ENCODE measurements at places on chromosomes 6 and 20. TPM values are rescaled to one million over a fixed set of nuclear protein-coding genes. Genes with fewer than 3 reads are reported as not detected.

Gene RIPPLY2
- not detected for polyA plus RNA-seq

Gene MAP7
- polyA plus RNA-seq, result 33.7 TPM

Gene RNF39
- polyA plus RNA-seq, result 1.5 TPM

Gene PRSS35
- 47.8 TPM for polyA plus RNA-seq

Gene RFX6
- 0.07 TPM for polyA plus RNA-seq

Gene LGSN
- 0.52 TPM for polyA plus RNA-seq

Gene OR2B6
- polyA plus RNA-seq, result 0.33 TPM

Gene DNAH8
- 0.47 TPM for polyA plus RNA-seq

Gene HAO1
- 0.07 TPM for polyA plus RNA-seq

Gene GFRA4
- not detected for polyA plus RNA-seq

Gene DSP
- 85.6 TPM for polyA plus RNA-seq

DNA sequence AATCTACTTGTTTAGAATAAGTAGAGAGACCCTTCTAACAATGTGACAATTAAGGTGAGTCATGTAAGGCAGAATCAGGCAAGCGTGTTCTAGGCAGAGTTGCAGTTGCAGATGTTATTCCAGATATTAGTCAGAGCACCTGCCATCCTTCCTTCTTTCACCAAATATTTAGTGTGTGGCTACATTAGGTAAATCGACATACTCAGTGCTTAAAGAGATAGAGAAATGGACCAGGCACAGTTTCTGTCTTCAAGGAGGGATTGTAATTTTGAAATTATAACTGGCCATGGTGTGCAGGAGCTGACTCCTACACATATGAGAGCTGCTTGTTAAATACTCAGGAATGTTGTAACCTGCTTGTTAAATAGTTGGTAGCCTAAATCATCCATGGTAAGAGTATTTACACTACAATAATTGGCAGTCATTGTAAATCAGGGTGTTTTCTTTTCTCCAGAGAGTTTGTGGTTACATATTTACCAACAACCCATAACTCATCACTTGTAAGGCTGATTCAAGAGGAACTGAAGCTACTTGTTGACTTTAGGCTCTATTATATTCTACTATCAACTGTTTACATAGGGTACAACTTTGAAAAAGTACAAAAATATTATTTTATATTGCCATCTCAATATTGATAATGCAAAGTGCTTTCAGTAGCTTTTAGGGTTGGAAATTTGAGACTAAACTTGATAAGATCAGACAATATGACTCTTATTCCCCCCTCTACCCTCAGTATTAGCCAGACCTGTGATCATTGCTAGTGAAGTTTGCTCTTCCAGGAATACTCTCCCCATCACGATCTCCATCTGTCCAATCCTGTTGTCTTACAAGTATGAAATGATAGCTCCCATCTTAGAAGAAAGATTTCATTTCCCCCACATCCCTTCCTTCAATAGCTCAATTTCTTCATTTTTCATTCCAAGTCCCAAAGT lies 607.1 kb downstream of the COL12A1 start:
- DNase-seq, result no peak

DNA sequence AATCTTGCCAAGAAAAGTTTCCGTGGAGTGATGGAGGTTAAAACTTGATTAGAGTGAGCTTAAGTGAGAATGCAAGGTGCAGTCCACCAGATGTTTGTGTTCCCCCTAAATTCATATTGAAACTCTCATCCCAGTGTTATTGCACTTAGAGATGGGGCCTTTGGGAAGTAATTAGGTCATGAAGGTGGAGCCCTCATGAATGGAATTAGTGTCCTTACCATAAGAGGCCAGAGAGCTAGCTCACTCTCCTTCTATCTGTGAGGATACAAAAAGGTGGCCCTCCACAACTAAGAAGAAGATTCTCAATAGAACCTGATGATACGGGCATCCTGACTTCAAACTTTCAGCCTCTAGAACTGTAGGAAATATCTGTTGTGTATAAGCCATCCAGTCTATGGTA lies 258.6 kb downstream of the GRIK2 start:
- no peak for DNase-seq

DNA sequence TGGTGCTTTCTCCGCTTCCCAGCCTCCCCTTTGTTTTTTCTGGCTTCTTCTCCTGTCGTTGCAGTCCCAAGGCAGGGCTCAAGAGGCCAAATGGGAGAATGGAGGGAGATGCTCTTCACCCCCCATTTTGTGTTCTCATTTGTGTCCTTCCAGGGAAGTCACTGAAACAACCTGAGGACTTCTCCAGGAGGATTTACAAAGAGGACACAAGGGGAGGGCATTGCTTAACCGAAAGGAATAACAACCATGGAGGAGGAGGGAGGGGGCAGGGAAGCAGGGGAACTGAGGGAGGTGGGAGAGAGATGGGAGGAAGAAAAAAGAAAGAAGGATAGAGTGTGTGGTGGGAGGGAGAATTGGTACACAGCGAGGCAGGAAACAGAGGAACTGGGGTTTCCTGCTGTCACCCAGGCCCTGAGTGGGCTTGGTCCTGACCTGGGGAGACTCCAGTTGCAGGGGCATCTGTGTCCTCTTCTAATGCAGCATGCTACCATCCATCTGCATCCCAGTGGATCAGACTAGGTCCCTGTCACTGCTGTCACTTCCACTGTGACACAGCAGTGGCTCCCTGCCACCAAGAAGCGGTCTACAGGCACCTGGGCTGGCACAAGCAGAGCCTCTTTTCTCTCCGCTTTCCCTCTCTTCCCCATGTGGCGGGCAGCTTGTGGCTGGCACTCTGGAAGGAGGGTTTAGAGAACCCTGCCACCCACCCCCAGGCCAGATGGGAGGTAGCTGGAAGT lies 17.1 kb upstream of the MLN start:
- no peak for DNase-seq

DNA sequence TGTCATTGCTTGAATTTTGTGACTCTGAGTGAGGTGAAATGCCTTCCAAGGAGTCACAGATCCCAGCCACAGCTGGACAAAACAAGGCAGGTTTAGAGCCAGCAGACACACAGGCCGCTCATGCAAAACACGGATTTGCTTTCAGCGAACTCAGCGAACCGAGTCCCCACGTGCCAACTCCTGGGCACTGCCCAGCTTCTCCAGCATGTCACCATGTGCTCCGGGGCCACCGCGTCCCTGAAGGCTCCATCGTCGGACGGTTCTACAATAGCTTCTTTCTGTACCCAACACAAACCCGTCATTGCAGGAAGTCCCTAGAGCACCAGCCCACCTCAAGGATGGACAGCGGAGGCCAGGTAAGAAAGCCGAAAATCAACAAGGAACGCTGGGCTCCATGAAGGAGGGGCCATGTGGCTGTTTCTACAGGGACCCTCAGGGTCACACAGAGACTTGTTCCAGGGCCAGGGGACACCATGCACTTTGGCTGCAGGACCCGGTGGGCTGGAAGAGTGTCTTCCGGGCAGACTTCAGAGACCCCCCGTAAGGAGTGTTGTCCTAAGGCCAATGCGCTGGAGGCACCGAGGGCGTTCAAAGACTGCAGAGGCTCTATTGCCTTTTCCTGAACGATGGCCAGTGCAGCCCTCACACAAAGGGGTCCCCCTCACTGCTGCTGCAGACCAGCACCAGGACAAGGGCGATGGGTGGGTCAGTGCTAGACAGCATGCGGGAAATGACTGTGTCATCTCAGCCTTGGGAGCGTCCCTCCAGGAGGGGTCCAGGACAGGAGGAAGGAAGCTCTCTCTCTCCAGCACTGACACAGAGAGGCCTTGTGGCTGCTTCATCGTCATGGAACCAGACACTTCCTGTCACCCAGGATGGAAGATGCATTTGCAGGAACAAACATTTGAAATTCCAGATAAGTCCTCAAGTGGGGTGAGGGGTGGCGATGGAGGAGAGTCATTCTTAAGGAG lies 19.8 kb downstream of the DACT2 start:
- no peak for DNase-seq

DNA sequence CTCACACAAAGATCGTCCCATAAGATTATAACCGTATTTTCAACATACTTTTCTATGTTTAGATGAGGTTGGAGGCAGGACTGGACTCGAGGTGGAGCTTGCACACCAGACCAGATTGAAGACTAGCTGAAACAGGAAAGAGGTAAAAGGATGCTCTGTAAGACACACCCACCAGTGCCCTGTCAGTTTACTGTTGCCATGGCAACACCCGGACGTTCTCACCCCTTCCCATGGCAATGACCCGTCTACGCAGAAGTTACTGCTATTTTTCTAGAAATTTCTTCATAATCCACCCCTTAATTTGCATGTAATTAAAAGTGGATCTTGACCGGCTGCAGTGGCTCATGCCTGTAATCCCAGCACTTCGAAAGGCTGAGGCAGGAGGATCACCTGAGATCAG lies 13.6 kb upstream of the SRSF6 start:
- DNase-seq, result no peak

GRCh38 chr6:11096109-11096508 lies 2.5 kb downstream of the SMIM13 start:
- DNase-seq, result no peak

GRCh38 chr20:33781133-33781532 lies 30.0 kb upstream of the CHMP4B start:
- DNase-seq, result no peak

DNA sequence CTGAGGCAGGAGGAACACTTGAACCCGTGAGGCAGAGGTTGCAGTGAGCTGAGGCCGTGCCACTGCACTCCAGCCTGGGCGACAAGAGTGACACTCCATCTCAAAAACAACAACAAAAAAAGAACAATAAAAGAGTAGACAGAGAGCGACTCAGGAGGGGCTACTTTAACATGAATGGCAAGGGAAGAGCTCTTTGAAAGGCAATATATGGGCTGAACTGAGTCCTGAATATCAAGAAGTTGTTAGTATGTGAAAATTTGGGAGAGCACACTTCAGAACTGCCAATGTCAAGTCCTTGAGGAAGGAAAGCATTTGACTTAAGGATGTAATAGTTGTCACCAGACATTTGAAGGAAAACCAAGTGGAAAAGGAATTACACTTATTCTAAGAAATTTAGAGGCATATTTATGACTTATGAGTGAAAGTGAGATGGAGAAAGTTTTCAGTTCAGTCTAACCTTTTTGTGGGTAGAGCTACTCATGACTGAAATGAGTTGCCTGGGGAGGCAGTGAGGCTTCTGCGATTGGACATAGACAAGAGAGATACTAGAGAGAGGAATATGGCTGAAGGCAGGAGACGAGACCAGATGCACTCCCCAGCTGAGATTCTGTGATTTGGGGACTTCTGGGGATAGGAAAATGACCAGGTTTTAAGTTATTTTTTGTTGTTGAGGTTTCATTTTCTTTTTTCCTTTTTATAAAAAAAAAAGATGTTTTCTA lies 48.6 kb upstream of the SLC16A10 start:
- no peak for DNase-seq

GRCh38 chr6:112799889-112800288 lies 452.8 kb downstream of the RFPL4B start:
- DNase-seq, result no peak

DNA sequence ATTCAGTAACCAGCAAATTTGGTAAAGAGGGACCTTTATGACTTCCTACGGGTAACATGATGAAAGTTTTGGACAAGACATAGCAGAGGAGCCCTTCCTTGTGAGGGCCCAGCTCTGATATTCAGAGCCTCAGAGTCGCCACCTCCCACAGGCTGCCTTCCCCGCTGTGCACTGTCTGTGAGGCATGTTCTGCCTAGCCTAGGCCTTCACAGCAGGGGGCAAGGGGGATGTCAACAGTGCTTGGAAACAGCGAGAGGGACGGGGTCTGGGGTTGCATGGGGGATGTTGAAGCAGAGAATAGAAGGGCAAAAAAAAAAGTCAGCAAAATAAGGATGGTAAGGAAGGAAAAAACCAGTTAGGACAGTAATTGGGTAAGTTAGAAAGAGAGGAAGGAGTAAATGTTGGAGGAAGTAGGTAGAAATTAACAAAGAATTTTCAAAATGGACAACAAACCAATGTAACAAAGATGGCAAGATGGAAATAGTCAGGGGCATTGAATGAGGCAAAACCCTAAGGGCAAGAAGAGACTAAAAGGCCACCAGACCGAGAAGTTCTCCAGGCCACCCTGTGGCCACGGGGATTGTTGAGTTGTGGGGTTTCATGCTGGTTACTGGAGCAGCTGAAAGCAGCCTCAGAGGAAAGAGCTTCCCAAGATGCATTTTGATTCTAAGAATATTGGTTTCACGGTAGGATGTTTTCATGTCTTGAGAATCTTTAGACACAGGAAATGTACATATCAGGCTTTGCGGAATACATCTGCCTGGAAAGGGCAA lies 139.8 kb downstream of the LY86 start:
- no peak for DNase-seq

DNA sequence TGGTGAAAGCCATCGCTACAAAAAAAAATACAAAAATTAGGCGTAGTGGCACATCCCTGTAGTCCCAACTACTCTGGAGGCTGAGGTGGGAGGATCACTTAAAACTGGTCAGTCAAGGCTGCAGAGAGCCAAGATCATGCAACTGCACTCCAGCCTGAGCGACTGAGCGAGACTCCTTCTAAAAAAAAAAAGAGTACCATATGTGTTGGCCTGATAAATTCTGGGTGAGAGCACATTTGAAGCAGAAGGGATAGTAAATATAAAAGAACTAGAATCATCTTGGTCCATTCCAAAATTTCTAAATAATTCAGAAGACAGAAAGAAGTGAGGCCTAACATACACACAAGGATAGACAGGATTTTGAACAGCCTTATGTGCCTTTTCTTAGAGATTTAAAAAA lies 2.2 kb downstream of the IBTK start:
- DNase-seq, result no peak

- DNase-seq, result no peak
These were observed 309.0 kb upstream of the PTCHD4 start for GRCh38 chr6:48419992-48420391.

DNA sequence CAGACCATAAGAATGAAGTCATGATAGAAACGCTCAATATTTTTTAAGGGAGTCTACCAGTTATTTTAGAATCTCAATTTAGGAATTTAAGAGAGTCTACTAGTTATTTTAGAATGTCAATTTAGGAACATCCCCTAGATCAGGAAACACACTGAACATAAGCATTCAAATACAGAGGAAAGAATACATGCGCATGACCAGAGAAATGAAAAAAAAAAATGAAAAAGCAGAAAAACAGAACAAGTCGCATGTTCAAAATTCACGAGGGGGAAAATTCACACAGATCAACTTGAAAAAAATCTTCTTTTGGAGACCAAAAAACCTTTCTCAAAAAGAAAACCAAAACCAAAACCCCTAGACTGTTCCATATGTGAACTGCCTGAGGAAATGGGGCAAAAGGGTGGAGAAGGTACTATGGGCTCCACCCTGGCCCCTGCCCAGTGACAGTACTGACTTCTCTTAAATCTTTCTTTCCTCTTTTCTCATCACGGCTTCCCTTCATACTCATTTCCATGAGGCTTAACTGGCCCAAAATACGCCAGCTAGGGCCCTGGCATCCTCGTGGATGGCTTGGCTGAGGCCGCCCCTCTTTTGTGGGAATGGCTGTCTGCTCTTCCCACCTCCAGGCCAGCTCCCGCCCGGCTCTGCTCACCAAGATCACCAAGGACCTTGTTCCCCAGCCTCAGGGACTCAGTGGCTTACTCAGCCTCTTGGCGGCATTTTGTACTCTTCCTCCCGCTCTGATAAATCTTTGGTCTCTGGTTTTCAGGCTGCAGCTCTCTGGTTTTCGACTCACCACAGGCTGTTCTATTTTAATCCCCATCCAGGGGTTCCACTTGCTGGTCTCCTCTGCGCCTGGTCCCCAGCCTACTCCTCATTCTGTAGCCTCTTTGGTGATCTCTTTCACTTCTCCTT lies 11.2 kb downstream of the ZBTB2 start:
- DNase-seq, result no peak
